ENCODE measurements at places on chromosomes 11 and 22. TPM values are rescaled to one million over a fixed set of nuclear protein-coding genes. Genes with fewer than 3 reads are reported as not detected.

Gene AGBL2
- polyA plus RNA-seq, result 0.36 TPM

Gene LGALS1
- polyA plus RNA-seq, result 3,861 TPM

Gene UBQLN3
- not detected for polyA plus RNA-seq

Gene CLNS1A
- 136 TPM for polyA plus RNA-seq

Gene SEPTIN3
- 0.06 TPM for polyA plus RNA-seq

Gene GP1BB
- polyA plus RNA-seq, result 0.28 TPM

Gene CTSF
- polyA plus RNA-seq, result 5.5 TPM

Gene PLAAT2
- polyA plus RNA-seq, result 0.22 TPM

Measured in foreskin keratinocyte (primary cell).